ENCODE measurements at places on chromosomes 16 and 17.

- no peak for DNase-seq
Measured at GRCh38 chr17:9432134-9432885, 143.3 kb downstream of the STX8 start.

GRCh38 chr17:34368946-34369500 lies 6.0 kb upstream of the CCL1 start:
- DNase-seq: no peak

DNA sequence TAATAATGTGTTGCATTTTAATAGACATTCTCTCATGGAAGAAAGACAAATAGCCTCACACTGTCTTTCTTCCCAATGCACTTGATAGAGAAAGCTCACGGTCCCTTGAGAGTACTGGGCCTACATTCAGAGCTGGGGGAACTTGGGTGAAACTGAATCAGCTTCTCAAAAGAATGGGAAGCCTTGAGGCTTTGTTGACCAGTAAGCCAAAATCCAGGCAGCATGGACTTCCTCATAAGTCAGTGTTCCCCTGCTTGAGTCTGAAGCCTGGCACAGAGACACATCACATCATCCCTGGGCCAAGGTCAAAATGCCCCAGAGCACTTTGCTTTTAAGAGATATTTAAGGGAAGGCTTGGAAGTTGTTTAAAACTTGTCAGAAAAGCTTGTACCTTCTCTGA lies 302.2 kb upstream of the SALL1 start:
- DNase-seq: no peak

DNA sequence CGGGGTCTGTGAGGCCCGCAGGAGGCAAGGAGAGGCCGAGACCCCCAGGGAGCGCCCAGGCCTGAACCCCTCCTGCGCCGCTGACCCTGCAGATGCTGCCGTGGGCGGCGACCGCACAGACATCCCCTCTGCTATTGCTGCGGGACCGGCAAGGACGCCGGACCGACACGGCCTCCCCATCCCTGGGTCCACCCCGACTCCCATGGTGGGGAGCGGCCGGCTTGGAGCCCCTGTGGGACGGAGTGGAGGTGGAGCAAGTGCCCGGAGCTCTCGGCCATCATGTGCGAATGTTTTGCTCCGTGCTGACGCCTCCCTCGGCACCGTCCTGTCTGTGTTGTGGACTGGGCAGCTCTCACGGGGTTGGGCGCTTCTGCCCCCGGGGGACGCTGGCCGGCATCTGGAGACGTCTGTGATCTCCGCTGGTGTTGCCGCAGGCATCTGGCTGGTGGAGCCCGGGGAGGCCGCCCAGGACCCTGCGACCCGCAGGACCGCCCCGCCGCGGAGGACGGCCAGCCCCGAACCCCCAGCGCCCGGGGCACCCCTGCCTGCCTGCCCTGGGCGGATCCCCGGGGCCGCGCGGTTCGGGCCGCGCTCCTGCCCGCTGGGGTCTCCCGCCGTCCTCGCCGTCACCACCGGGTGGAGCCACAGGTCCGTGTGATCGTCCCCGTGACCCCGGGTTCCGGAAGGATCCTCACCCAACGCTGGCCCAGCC lies 12.8 kb upstream of the GNG13 start:
- no peak for DNase-seq

DNA sequence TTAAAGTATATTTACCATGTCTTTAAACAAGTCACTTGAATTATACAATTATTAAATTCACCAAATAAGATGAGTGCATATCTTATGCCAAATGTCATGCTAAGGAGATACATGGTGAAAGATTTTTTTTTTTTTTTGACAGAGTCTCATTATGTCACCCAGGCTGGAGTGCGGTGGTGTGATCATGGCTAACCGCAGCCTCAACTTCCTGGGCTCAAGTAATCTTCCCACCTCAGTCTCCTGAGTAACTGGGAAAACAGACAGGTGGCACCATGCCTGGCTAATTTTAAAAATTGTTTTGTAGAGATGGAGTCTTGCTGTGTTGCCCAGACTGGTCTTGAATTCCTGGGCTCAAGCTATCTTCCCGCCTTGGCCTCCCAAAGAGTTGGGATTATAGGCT lies 149.0 kb upstream of the GOT2 start:
- DNase-seq: no peak

GRCh38 chr16:53755026-53755910 lies 51.3 kb downstream of the FTO start:
- no peak for DNase-seq

- no peak for DNase-seq
Measured at GRCh38 chr17:67441052-67441895, 64.2 kb downstream of the PITPNC1 start.

GRCh38 chr16:9655051-9655450 lies 527.2 kb downstream of the GRIN2A start:
- no peak for DNase-seq

- no peak for DNase-seq
Measured at GRCh38 chr17:20706751-20707373, 127.3 kb downstream of the CDRT15L2 start.
